ENCODE measurements at places on chromosomes 12 and 14.
A peak's percentile ranks its signal among the peaks of the same experiment; 100 is the strongest.

DNA sequence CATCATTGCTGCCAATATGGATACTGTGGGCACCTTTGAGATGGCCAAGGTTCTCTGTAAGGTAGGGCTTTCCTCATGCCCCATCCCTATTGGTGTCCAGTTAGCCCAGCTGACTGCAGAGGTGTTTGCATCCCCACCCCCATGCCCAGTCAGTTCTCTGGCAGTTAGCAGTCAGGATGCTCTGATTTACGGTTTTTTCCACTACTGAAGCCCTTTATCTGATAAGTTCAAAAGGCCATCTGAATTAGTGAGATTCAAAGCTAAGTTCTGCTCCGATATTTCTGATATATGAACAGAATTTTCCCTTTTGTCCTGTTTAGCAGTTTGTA is 773 bp downstream of the GMPR2 start:
- no peak for DNase-seq

- no peak for DNase-seq
Observed at GRCh38 chr12:64883264-64884163, 59.1 kb downstream of the TBC1D30 start.

GRCh38 chr12:53579545-53579955 is 46.6 kb downstream of the ATF7 start:
- DNase-seq: no peak

DNA sequence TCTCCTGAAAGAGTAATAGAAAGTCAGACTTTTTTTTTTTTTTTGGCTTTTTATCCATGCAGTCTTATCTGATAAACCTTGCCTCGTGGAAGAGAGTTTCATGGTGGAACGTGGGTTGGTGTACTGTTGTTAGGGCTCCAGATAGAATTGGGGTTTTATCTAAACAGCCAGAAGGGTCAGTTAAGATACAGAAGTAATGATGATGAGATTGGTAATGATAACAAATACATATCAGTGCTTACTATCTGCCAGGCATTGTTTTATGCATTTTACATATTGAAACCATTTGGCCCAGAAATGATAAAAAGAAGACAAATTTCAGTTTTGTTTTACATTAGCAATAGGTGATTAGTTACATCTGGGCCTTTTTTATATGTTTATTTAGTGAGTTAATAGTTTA is 372.8 kb upstream of the PRICKLE1 start:
- no peak for DNase-seq

DNA sequence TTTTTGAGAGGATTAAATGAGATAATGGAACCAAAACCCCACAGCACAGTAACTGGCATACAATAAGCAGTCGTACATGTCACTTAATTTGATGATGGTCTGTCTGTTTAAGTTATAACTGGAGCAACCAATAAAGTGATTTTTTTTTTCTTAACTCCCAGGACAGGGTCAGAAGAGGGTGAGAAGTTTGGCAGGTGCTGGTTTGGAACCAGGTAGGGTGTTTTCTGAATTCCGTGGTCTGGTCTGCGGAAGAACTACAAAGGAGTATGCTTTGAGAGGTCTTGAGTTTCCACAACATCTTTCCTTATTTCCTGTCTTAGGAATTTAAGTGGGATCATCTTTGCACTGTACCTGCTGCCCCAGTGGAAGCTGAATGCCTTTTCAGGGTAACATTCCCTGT is 111.7 kb downstream of the SLC8A3 start:
- no peak for DNase-seq

GRCh38 chr14:99563749-99564129 is 40.3 kb downstream of the CCDC85C start:
- no peak for DNase-seq

GRCh38 chr12:93466625-93467350 is 526 bp upstream of the MRPL42 start:
- no peak for DNase-seq

DNA sequence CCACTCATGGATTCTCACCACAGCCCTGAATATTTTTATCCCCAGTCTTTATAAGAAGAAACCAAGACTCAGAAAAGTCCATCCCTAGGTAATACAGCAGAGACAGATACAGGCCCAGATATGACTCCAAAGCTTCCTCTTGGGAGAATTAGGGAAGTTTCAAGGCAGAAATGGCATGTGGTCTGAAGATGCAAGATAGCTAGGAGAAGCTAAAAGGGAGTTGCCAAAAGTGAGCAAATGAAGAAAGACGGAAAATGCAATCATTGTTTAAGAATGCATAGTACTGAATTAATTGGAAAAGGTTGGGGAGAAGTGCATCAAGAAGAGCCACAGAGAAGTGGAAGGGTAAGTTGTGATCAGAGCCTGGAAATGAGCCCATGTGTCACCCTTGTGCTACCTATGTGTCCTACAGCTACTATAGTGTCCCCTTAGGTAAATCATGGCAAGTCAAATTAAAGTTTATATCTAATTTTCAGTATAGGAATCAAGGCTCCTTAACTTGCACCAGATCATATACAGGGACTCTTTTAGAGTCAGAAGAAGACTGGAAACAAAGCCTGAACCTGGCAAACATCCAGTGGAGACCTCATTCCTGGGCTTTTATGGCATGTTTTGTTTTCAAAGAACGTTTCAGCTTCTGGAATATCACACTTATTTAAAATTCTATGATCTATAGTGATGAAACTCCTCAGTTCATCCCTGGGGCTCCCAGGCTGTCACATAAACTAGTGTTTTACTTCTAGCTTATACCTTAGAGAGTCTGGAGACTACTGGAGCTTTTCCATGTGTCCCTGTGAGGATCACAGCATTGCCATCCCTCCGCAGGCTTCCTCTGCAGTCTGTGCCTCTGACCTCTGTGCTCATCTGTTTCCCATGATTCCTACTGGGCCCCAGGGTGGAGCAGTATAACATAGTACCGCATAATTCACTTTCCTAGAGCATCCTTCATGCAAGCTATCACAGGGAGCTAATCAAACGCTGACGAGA is 189.0 kb upstream of the CDKN3 start:
- no peak for DNase-seq

DNA sequence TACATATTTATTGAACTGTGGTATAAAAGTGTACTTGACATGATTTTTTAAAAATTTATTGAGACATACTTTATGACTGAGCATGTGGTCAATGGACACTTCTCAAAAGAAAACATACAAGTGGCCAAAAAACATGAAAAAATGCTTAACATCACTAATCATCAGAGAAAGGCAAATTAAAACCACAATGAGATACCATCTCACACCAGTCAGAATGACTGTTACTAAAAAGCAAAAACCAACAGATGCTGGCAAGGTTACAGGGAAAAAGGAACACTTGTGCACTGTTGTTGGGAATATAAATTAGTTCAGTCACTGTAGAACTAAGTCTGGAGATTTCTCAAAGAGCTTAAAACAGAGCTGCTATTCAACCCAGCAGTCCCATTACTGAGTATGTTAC is 1177.6 kb downstream of the GALC start:
- no peak for DNase-seq

- DNase-seq: peak; percentile 62
Observed at GRCh38 chr14:95432144-95433093, 84.0 kb downstream of the SYNE3 start.

DNA sequence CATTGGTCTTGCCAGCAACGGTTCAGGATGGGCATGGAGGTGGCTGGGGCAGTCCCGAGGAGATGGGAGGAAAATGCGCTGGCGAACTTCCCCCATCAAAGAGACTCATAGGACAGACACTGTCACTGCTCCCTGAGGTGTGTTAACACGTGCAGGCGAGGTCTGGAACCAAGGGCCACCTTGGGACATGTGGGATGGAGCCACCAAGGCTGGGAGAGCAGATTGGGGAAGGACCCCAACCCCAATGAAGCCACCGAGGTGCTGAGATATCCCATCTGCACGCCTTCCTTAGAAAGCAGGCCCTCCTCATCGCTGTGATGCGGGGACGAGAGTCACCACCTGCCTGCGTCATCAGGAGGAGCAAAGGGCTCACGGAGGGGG is 16.9 kb upstream of the BEGAIN start:
- DNase-seq: no peak

DNA sequence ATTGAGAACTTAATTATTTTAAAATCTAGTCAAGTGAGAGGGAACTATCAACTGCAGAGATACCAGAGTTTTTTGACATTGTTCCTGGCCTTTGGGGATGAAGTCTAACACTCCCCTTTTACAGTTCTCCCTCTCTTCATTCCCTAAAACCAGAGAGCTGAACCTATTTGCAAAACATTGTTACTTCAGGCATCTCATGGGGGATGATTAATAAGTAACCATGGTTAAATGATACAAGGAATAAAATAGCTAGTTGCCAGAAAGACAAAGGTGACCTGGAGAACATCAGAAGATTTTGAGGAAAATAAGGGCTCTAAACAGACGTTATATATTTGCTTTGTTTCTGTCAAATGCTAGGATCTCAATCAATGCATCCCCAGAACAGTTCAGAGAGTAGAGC is 42.3 kb downstream of the PDE6H start:
- DNase-seq: no peak

- no peak for DNase-seq
Observed at GRCh38 chr14:100750762-100751699, 24.3 kb downstream of the DLK1 start.

- no peak for DNase-seq
Observed at GRCh38 chr14:81478446-81478845, 55.2 kb downstream of the SEL1L start.

DNA sequence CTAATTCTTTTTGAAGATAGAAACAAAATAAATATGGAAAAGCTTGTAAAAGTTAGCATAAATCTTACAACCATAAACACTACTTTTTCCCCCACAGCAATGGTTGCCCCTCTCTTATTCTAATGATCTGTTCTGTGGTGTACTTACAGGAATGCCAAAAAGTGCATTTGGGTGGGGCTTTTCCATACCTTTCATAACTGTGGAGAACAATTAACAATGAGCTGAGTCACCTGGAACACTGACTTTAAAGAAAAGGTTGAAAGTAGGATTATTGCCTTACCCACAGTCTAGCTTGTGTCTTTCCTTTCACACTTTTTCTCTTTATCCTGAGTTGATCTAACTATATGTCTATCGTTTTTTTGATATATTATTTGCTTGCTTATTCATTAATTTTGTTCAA is 86.9 kb downstream of the TPH2 start:
- no peak for DNase-seq

DNA sequence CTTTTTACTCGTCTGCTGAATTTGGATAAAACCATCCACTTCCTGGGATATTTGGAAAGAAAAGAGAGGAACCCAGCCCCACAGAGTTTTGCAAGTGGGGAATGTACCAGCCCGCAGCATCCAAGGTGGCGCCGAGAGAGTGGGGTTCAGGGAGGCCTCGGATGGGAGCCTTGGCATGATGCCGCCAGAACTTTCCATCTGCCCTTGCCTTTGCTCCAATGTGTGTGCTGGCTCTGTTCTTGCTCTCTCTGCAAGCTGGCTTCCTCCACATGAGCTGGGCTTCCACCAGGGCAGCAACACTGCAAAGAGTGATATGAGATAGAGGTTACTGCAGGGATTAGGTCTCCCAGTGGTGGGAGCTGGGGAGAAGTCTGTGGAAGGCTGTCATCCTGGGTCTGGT is 6.6 kb upstream of the SERPINA12 start:
- DNase-seq: no peak

DNA sequence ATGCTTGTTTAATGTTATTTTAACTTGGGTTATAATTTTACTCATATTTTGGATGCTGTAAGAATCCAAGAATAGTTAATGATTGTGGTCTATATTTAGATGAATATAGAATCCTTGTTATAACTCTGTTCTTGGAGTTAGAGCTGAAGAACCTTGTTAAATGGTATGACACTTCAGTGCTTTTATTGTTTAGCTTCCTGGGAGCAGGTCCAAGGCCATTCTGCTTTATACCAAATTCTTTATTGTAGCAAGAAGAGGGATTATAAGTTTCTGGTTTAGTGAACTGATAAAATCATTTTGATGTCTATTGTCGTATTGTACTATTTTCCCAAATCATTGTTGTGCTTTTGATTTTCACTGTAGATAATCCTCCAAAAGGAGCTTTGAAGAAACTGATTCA is 69.4 kb downstream of the MIA2 start:
- no peak for DNase-seq

- no peak for DNase-seq
Observed at GRCh38 chr12:60752589-60752988, 1156.8 kb downstream of the SLC16A7 start.

GRCh38 chr12:51364001-51364400 is 17.5 kb upstream of the CELA1 start:
- no peak for DNase-seq

- DNase-seq: no peak
Observed at GRCh38 chr14:74568911-74569310, 43.1 kb downstream of the LTBP2 start.

DNA sequence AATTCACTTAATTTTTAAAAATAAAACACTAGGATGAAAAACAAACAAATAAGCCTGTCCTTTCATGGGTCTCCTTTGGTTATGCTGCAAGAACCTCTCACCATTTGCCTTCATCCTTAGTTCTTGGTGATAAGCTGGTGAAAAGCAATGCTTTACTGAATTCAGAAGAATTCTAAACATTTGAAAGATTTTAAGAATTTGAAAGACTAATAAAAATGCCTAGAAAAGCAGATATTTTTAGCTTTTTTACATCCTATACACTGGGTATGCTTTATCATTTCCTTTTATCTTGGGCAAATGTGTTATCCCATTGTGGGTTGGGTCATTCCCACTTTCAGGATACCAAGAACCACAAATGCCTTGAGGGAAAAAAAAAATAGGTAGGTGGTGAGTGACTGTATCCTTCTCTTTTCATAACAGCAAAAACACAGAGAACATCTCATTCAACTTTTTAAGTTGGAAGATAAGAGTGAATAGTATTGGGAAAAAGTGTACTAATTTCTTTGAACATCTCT is 197.1 kb upstream of the ABCD2 start:
- DNase-seq: no peak

GRCh38 chr14:50541159-50541567 is 8.8 kb upstream of the MAP4K5 start:
- no peak for DNase-seq

- no peak for DNase-seq
Observed at GRCh38 chr12:131528667-131529066, 182.2 kb upstream of the SFSWAP start.

- no peak for DNase-seq
Observed at GRCh38 chr14:60328583-60328982, 79.6 kb downstream of the PPM1A start.

GRCh38 chr12:34377243-34378035 is 355.1 kb downstream of the ALG10 start:
- DNase-seq: no peak

- no peak for DNase-seq
Observed at GRCh38 chr12:58262796-58263195, 321.4 kb downstream of the ATP23 start.

DNA sequence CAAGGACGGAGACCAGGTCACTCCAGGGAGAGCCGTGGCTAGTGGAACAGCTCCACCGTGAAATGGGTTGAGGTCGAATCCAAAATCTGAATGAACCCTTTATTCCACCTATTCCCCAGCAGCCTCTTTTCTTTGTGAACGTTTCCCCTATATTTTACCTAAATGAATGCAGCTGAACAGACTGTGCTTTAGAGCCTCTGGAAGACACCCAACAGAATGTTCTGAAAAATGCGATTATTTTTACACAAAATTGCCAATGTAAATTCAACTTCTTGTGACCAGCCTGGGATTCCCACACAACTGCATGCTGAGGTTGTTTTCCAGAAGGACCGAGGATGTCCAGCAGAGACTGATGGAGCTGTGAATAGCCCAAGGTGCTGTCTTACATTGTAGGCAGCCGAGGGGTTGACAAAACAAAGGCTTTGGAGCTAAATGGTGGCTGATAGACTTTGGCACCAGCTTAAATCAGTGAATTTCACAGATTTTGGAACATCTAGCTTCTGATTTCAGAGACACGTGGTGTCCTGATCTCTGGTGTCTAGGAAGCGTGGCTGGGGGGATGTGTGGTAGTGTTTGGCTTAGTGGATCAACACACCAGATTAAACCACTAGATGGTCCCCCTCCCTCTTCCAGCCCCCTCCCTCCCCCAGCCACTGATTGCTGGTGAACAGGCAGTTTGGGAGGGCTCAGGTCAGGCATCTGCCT is 150.4 kb downstream of the ZNF664 start:
- DNase-seq: no peak
